ENCODE measurements at places on chromosomes 7 and 10.

DNA sequence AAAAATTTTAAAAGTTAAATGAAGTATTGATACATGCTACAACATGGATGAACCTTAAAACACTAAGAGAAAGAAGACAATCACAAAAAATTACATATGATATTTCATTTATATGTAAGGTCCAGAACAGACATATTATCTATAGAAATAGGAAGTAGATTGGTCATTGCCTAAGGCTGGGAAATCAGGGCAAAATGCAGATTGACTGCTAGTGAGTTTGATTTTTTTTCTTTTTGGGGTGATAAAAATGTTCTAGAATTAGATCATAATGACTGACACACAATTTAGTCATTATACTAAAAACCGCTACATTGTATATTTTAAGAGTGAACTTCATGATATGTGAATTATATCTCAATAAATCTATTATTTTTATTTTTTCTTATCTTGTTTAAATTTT lies 88.3 kb downstream of the CPEB3 start:
- DNase-seq: no peak

DNA sequence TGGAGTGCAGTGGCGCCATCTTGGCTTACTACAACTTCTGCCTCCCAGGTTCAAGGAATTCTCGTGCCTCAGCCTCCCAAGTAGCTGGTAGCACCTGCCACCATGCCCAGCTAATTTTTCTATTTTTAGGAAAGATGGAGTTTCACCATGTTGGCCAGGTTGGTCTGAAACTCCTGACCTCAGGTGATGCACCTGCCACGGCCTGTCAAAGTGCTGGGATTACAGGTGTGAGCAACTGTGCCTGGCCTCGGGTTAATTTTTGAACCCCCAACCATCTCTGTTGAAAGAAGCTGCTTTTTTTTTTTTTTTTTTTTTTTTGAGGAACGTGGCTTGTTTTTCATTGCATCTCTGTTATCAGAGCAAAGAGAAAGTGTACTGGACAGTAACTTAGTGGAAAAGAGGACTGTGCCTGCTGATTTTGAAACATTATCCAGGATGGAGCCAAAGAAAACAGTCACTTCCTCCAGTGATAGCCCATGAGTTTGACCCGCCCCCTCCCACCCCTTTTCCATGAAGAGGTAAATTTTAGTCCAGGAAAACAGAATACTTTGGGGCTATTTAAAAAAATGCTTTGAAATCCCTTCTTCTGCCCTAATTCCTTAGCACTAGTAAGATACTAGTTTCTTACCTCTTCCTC lies 38.3 kb downstream of the WBP1L start:
- no peak for DNase-seq

- no peak for DNase-seq
Observed at GRCh38 chr7:66739477-66739876, 1.1 kb upstream of the RABGEF1 start.

GRCh38 chr7:134727711-134728110 lies 51.7 kb upstream of the CALD1 start:
- DNase-seq: no peak

- DNase-seq: no peak
Observed at GRCh38 chr7:86925221-86925620, 134.2 kb downstream of the ELAPOR2 start.

DNA sequence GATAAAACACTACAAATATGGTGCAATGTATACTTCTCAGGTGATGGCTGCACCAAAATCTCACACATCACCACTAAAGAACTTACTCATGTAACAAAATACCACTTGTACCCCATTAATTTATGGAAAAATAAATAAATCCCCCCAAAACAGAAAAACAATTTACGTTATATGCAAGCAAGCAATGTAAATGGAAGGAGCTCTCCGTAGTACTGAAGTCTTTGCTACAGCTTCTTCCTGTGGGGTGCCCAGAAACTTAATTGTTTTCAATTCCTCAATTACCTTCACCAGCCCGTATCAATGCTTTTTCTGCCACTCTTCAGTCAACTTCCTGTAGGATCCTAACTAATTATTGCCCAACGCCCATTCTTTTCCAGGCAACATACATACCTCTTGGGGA lies 138.1 kb downstream of the RELN start:
- DNase-seq: no peak

- DNase-seq: no peak
Observed at GRCh38 chr7:41189866-41190265, 513.0 kb downstream of the INHBA start.

- no peak for DNase-seq
Observed at GRCh38 chr7:11667810-11668185, 164.2 kb downstream of the THSD7A start.

GRCh38 chr7:77265666-77266065 lies 66.0 kb upstream of the FGL2 start:
- DNase-seq: no peak

GRCh38 chr7:157516311-157516710 lies 179.5 kb downstream of the DNAJB6 start:
- DNase-seq: no peak

GRCh38 chr10:15106352-15107013 lies 9.3 kb downstream of the RPP38 start:
- DNase-seq: peak; percentile 59

DNA sequence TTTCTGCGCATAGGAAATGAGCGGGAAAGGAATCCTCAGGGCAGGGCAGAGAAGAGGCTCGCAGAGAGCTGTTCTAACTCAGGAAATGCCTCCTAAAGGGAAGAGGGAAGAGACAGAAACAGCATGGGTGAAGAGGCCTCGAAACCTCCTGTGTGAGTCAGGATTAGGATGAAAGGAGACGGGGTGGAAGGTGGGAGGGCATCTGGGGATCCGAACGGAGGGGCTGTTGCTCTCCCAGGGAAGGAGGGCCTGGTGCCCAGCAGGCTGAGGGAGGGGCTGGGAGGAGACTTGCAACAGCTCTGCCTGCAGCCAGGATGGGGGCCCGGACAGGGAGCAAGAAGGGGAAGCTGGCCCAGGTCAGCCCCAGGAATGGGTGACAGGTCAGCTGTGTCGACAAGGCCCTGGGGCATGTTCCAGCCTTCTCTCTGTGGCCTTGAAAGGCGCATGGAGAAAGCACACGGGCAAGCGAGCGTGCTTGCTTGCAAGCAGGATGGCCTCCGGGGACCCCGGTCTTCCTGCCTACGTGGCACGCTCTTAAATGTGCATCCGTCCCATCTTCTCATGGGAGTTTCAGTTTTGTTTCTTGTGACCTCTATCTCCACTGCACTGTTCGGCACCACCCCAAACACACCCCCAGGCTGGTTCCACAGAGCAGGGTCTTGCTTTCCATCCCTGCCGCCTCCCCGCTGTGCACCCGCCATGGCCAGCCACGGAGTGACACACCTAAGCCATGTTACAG lies 63.5 kb downstream of the HIPK2 start:
- DNase-seq: no peak

GRCh38 chr10:132946-133898 lies 2.0 kb upstream of the ZMYND11 start:
- DNase-seq: no peak

- DNase-seq: no peak
Observed at GRCh38 chr7:31699050-31699449, 12.0 kb downstream of the PPP1R17 start.

- peak; percentile 62 for DNase-seq
Observed at GRCh38 chr10:46228563-46229071, 58.2 kb upstream of the ANTXRL start.

- no peak for DNase-seq
Observed at GRCh38 chr7:14698239-14698638, 204.3 kb downstream of the DGKB start.

- no peak for DNase-seq
Observed at GRCh38 chr10:117360016-117360415, 15.2 kb downstream of the PDZD8 start.

GRCh38 chr10:86815640-86816039 lies 59.2 kb downstream of the BMPR1A start:
- DNase-seq: no peak

DNA sequence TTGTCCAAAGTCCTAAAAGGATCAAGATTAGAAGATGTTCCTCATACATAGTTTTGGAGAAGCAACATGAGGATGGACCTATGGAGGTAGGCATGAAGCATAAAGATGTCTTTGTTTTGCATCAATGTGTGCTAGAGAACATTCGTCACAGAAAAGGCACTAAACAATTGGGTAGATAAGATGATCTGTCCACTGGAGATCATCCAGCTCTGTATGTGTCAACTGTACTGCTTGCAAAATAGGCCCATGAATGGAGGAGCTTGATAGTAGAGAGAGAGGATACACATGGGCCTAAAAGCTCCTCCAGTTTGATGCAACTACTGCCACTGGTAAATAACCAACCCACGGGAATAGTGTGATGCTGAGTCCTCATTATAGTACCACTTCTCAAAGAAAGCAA lies 286.4 kb upstream of the HGF start:
- no peak for DNase-seq

GRCh38 chr10:122461729-122462532 lies 578 bp downstream of the HTRA1 start:
- DNase-seq: no peak

DNA sequence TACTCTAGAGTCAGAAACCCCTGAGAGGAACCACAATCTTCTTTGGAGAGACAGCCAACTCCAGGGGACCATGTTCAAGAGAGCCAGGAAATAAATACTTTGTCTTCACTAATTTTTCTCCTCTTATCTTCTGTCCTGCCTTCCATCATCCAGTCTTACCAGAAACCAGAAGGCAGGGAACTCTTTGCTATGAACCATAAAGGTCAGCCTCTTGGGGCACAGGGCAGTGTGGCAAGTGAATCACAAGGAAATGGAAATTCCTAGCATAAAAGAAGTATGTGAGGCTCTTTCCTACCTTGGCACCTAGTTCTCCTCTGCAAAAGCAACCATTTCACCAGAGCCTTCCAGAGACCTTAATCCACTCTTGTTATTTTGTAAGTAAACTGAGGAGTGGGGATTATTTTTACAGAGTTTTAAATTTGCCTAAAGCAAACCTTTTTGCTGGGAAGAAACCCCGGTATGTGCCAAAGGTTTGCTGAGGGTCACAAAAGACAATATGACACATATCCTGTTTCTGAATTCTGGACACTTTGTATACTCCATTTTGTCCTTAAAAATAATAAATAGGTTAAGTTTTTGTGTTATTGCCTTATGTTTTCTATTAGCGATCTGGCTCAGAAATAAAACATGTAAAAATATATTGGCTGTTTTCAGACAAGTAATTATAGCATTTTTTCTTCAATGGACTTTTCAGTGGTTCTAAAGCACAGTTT lies 87.1 kb downstream of the ADAM22 start:
- no peak for DNase-seq

- no peak for DNase-seq
Observed at GRCh38 chr7:45685619-45686240, 111.6 kb downstream of the ADCY1 start.

- DNase-seq: no peak
Observed at GRCh38 chr10:128307820-128308219, 181.6 kb upstream of the MKI67 start.

DNA sequence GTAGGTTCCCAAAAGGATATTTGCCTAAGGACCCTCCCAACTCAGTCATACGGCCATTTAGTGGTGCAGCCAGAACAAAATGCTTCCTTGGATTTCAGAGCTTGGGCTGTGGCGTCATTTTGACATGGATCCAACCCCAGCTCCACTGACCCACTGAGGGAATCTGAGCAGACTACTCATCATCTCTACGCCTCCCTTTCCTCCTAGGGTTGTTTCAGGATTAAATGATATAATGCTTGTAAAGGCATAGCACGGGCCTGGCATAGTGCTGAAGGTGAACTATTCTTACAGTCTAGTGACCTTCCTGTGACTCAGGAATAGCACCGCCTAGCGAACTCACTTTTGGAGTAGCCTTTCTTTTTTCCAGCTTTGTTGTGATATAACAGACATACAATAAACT lies 70.3 kb upstream of the LOXL4 start:
- DNase-seq: no peak

DNA sequence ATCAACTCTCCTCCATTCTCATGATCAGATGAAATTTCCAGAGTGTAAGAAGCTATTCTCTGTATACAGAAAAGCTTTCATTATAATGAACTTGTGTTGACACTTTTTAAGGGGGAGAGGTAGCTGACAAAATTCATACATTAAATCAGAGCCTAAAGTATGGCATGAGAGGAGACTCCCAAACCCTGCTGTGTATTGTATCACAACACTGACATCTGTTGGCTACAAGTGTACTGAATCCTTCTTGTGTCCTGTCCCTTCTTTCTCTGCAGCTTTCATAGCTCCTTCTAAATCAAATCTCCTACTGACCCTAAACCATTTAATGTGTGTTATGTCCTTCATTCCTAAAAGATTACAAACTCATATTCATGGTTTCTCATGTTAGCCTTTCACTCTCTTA lies 70.9 kb downstream of the GCC1 start:
- DNase-seq: no peak

DNA sequence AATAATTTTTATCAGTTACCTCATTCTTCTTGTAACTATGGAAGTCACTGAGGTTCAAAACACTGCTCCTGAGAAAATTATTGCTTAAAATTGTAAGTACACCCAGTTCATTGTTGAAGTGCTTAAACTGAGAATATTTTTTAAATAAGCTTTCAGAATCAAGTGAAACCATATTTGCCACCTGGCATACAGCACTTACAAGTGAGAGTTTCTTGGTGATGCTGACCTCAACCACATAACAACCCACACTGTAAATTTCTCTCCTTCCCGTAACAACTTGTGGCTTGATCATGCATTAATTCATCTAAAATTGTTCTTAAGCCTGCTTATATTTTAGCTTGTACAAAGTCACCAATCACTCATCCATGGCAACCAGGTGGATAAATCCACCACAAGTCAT lies 34.0 kb downstream of the IMMP2L start:
- no peak for DNase-seq

GRCh38 chr10:12902135-12902572 lies 99.4 kb downstream of the CCDC3 start:
- DNase-seq: peak; percentile 28

DNA sequence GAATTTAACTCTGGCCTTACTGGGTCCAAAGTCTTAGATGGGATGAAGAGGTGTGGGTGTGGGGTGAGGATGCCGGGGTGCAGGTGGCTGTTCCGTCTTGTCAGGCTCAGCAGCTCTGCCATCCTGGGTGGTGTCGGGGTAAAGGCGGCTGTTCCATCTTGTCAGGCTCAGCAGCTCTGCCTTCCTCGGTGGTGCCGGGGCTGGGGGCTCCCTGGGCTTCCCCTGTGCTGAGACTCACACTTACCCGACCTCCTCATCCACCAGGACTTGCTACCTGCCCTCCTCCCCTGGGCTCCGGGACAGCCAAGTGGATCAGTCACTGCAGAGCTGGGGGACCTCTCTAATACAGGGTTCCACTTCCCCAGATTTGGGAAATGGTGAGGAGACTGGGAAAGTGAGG lies 244.3 kb upstream of the SHH start:
- no peak for DNase-seq

DNA sequence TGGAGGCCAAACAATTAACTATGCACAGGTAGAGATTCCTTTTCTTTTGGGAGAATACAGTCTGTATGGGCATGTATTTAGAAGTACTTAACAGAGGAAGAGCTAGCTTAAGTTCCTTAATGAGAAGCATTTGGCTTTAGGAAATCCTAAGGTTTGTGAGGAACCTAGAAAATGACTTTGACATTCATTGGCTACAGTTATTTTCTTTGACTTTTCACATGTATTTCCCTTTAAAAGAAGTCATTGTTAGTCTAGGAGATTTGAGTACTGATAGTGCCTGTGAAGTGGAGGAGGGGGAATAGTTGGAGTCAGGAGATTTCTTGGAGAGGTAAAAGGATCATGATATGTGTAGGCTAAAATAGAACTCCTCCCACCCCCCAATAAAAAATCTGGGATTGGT lies 3.6 kb downstream of the HELLS start:
- DNase-seq: no peak

GRCh38 chr10:125976960-125977605 lies 80.7 kb downstream of the FANK1 start:
- no peak for DNase-seq
